ENCODE measurements at places on chromosomes 3 and 15. TPM values are rescaled to one million over a fixed set of nuclear protein-coding genes. Genes with fewer than 3 reads are reported as not detected.

- DNase-seq, result no peak
Observed at GRCh38 chr3:6099458-6100075, 761.3 kb upstream of the GRM7 start.

DNA sequence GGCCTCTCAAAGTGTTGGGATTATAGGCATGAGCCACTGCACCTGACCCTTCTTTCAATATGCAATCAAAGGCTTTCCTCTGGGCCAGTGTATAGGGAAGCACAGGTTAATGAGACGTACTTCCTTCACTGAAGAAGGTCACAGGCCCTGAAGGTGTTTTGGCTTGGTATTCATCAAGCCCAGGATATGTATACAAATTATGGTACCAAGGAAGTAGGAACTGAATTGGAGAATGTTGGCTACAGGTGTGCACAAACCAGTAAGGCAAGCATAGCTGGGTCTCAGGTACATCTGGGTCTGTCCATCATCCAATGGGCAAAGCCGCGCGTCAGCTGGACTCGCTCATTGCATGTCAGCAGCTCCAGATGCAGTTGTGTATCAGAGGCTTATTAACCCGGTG is 237.9 kb downstream of the ADAMTS17 start:
- DNase-seq, result peak; percentile 3

GRCh38 chr15:53869044-53869805 is 109.0 kb upstream of the UNC13C start:
- no peak for DNase-seq

DNA sequence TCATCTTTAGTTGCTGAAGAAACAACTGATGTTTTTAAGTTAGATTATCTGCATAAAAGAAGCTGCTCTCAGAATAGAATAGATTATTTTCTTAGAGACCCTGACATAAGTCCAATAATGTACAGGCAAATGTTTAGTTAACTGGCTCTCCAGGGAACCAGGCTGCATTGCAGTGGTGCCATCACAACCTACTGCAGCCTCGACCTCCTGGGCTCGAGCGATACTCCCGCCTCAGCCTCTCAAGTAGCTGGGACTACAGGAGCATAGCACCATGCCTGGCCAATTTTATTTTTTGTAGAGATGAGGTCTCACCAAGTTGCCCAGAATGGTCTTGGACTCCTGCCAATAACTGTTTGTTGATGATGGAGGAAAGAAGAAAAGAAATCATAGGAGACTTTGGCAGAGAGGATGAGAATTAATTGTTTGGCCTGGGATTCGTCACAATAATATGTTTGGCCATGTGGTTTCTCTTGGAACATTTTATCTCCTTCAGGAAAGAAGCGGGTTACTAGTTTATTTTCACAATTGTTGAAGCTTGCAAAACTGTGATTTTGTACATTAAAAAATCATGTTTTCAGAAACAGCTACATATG is 429.2 kb downstream of the CADM2 start:
- no peak for DNase-seq

- DNase-seq, result no peak
Observed at GRCh38 chr3:55755516-55756205, 268.6 kb upstream of the WNT5A start.

GRCh38 chr15:25431836-25432561 is 6.8 kb downstream of the UBE3A start:
- DNase-seq, result no peak

- DNase-seq, result no peak
Observed at GRCh38 chr3:48762816-48763215, 45.8 kb upstream of the IP6K2 start.

DNA sequence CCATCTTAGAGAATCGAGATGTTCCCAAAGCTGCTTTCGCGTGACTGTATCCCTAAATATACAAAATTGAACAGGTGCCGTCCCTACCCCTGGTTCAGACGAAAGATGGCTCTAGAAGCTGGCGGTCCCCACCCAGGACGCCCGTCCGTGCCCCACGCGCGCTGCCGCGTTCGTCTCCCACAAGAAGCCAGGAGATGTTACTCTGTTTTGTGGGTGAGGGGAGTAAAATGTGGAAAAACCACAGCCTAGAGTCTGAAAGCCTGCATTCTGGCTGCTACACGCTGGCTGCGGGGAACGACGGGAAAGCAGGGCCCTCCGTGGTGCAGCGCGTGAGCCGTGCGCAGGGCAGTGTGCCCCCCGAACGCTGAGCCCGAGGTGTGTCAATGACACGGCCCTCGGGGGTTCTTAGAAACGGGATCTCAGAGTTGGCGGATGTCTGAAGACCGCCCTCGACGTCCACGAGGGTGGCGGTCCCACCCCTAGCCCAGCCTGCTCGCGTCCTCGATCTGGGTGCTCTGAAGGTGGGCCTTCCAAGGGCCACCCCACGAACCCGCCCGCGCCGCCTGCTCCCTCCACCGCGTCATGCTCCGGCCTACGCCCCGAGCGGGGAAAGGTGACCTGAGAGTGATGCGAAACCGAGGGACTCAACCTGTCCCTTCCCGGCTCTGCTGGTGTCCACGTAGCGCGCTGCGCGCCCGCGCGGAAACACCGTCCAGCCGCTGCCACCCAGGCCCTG is 95.6 kb downstream of the OCA2 start:
- DNase-seq, result no peak

DNA sequence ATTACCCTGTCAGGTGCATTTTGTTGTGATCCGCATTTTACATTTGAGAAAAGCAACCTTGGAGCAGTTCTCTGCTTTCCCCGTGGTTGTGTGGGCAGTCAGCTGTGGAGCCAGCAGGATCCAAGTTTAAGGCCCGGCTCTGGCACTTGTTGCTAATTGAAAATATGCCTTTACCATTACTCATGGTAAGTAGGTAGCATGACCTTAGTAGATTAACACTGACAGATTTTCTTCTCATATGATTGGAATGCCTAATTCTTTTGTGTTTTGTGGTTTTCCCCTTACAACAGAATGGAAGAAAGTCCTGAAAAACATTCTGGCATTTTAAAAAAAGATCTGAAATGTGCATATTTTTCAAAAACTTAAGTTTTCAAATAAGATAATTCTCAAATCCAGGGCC is 246.5 kb upstream of the LRRN1 start:
- no peak for DNase-seq

- no peak for DNase-seq
Observed at GRCh38 chr3:192887701-192888100, 30.0 kb downstream of the MB21D2 start.

GRCh38 chr15:67146875-67147381 is 81.5 kb downstream of the SMAD3 start:
- no peak for DNase-seq

GRCh38 chr15:88990185-88990679 is 77.1 kb upstream of the MFGE8 start:
- DNase-seq, result no peak

DNA sequence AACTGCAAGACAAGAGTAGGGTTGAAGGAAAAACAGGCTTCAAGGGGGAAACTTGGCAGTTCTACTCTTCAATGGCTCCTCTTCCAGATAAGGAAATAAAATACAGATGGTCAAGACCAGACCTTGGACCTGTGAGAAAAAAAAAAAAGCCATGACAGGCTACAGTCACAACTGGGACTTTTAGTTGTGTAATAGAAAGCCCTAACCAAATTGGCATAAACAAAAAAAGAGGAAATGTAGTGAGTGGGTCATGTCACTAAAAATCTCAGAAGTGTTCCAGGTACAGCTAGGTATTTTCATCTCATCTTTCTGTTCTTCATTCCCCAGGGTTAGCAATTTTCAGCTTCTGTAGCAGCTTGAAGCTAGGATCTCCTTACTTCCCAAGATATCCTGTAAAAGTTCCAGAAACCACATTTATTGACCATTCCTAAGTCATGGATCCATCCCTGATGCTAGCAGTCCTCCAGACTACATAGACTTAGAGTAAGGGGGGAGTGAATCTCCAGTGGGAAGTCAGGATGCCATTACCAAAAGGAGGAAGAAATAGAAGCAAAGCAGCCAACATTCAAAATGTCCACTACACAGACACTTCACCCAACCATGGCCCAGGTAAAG is 61.0 kb upstream of the CSTA start:
- no peak for DNase-seq

DNA sequence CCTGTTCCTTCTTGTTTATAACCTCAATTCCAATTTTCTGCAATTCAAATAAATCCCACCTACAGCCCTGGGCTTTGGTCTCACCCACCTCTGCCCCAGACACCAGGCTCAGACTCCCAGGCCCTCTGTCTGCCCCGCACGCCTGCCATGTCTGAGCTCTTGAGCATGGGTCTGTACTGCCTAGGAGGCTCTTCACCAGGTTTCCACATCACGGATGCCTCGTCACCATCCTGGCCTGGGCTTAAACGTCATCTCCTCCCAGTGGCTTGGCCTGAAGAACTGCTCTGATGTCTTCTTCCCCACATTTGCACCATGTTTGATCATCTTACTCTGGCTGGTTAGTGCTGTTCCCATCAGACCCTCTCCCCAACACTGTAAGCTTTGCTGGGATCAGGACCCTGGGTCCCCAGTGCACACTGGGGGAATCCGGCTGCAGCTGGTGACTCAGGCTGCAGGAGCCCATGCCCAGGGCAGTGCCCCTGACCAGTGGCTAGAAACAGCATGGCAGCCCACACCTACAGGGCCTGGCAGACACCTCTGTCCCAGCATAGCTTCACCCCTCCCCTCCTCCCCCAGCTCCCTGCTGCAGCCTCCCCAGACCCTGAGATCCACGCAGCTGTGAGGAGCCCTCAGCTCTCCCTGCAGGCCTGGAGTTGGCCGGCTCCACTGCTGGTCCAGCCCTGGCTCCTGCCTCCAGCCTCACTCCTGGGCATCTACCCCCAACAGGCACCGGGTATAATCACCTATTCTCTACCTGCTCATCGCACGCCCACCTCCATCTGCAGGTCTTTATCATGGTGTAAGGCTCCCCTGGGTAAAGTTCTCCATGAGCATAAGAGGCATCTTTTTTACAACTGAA is 162.8 kb upstream of the NSMCE3 start:
- no peak for DNase-seq

GRCh38 chr3:148790851-148791735 is 36.5 kb upstream of the CPB1 start:
- no peak for DNase-seq

GRCh38 chr3:171556574-171557145 is 96.5 kb upstream of the TNIK start:
- DNase-seq, result no peak

DNA sequence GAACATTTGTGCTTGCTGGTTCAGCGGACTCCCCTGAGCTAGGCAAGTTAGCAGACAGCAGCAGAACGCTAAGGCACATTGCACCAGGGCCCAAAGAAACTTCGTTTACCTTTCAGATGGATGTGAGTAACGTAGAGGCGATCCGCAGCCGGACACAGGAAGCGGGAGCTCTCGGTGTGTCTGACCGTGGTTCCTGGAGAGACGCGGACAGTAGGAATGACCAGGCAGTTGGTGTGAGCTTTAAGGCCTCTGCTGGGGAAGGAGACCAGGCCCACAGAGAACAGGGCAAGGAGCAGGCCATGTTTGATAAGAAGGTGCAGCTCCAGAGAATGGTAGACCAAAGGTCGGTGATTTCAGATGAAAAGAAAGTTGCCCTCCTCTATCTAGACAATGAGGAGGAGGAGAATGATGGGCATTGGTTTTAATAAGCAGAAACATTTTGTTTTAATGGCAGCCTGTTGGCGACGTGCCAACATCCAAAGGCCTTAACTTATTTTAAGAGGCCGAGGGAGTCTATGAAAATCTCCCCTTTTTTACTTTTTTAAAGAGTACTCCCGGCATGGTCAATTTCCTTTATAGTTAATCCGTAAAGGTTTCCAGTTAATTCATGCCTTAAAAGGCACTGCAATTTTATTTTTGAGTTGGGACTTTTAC is 27.9 kb downstream of the SYNM start:
- DNase-seq, result no peak

DNA sequence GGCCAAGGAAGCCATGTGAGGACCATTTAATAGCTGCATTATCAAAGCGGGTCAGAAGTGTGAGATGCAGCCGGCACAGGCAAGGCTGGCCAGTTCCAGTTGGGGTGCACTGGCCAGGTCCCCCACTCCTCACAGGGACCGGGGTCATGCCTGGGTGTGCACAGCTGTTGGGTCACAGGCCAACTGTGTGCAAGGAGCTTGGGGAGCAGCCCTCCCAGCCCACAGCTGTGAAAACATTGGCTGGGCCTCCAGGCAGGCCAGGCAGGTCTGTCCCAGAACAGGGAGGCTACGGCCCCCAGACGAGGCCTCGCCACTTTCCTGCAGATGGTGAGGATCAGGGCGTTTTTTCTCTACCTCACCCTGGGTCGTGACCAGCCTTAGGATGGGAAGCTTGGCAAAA is 521.0 kb downstream of the NTRK3 start:
- no peak for DNase-seq

- DNase-seq, result no peak
Observed at GRCh38 chr3:53160061-53160659, 849 bp upstream of the PRKCD start.

GRCh38 chr3:167109746-167110145 is 270.4 kb downstream of the ZBBX start:
- DNase-seq, result no peak

GRCh38 chr3:143455480-143455879 is 335.9 kb downstream of the CHST2 start:
- DNase-seq, result no peak

GRCh38 chr3:47270526-47270925 is 12.1 kb downstream of the KIF9 start:
- no peak for DNase-seq

The RTF1 gene
- polyA plus RNA-seq, result 57.1 TPM

The UROC1 gene
- not detected for polyA plus RNA-seq

The ADGRG7 gene
- not detected for polyA plus RNA-seq

The AMT gene
- polyA plus RNA-seq, result 23.7 TPM

The C3orf85 gene
- polyA plus RNA-seq, result not detected

The LEKR1 gene
- polyA plus RNA-seq, result 0.41 TPM

The BSN gene
- 0.13 TPM for polyA plus RNA-seq

The LRRC49 gene
- 14.2 TPM for polyA plus RNA-seq

The MYNN gene
- 10.1 TPM for polyA plus RNA-seq

The PLS1 gene
- polyA plus RNA-seq, result 0.94 TPM

The PYGO1 gene
- 4.0 TPM for polyA plus RNA-seq

The TICRR gene
- polyA plus RNA-seq, result 0.31 TPM

The C3orf18 gene
- polyA plus RNA-seq, result 13.0 TPM

The CLDN16 gene
- polyA plus RNA-seq, result 0.06 TPM

The LRRC58 gene
- polyA plus RNA-seq, result 14.8 TPM

The CSTA gene
- 37.9 TPM for polyA plus RNA-seq

The IQCF5 gene
- not detected for polyA plus RNA-seq

The LMAN1L gene
- not detected for polyA plus RNA-seq

Measured in ovary (tissue), 10 donors.